LNCaP clone FGC (cell line): ENCODE measurements at places on chromosomes 5 and 9.

DNA sequence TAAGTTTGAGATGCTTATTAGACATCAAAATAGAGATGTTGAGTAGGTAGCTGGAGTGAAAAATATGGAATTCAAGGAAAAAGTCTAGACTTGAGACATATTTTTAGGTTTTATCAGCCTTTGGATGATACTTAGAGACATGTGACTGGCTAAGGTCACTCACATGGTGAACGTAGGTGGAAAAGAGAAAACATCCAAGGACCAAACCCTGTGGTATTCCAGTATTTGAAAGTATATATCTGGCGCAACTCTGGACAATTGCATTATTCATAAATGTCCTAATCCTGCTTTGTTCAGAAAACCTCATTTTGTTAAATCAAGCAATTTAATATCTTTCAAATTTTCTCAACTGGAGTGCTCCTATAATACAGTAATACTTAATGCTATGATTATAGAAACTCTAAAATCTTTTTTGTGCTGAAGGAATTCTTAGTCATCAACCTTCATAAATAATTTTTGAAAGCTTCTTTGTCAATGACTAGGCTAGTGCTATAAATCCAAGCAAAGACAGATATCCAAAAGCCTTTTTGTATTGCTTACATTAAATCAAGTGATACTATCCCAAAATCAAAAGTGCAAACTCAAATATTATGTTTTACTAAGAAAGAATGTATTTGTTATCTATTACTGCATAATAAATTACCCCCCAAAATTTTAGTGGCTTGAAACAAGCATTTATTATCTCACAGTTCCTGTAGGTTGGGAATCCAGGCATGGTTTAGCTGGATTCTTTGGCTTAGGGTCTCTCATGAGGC is 452.0 kb downstream of the ENC1 start:
- no peak for DNase-seq

DNA sequence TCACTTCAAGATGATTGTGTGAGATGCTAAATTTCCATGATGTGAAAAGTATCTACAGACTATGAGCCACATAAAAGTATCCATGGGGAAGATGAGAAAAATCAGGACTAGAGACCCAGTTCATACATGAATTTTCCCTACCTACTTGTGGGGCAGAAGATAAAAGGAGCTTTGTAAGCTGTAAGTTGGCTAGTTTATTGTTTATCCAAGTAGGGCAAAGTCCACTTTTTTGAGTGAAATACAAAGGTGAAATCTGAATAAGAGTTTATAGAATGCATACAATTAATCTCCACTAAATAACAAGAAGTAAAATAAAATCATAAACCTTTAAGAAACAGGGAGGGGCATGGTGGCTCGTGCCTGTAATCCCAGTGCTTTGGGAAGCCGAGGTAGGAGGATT is 160.4 kb downstream of the ELAVL2 start:
- DNase-seq: no peak

GRCh38 chr5:75468593-75468992 is 42.8 kb downstream of the CERT1 start:
- no peak for DNase-seq

- DNase-seq: no peak
Measured at GRCh38 chr9:116656501-116656971, 30.6 kb upstream of the TRIM32 start.

DNA sequence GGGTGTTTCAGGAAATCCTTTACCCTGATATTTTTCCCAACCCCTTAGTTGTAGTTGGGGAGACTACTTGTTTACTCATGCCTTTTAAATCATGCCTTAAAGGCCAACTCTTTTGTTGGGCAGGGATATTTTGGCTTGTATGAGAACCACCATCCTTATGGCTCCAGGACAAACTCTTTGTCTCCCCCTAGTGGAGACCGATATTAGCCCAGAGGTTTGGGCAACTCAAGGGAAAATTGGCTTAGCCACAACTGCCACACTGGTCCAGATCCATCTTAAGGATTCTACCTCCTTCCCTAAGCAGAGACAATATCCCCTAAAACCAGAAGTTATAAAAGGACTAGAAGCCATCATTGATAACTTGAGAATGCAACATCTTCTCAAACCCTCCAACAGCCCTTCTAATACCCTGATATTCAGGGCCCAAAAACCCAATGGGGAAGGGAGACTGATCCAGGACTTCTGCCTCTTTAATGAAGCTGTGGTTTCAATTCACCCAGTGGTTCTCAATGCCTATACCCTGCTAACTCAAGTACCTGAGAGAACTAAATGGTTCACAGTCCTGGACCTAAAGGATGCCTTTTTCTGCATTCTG is 100.9 kb upstream of the HCN1 start:
- no peak for DNase-seq

DNA sequence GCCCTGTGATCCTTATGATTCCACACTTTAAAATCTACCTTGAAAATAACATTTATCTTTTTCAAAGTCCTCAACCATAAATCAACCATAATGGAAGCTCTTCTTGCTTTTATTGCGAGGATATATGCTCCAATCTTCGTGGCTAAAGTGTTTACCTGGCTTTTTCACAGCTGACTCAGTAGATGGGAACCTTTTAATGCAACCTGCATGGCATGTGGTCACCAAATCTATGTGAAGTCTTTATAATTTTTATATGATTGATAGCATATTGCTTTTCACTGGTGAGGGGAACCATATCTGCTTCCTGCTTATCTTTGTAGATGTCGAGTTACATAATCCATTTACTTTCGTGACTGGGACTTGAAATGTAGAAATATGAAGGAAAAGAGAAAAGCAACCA is 47.1 kb upstream of the TLX3 start:
- no peak for DNase-seq

DNA sequence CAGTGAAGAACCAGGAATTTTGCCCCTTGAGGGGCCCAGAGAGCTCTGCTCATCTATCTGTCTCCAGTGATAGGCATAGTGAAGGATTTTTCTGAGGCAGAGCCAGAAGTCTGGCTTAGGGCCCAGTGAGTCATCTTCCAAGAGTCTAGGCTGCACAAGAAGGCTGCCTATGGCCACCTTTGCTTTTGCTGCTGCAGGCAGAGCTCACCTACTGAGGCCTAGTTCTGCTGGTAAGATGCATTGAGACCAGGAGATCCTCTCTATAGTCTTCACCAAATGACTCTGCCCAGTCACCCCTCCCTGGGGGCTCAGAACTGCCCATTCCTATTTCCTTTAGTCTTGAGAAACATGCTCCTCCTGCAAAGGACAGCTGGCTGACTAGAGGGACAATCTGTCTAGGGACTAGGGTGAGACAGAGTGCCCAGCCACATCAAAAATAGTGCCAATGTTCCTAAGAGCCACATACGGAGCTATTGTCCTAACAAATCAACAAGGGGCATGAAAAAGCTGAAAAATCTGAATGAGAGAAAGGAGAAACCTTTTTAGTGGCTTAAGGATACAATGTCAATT is 40.3 kb upstream of the CDKN2AIPNL start:
- DNase-seq: no peak

GRCh38 chr9:114395334-114395617 is 7.5 kb upstream of the AKNA start:
- DNase-seq: no peak

DNA sequence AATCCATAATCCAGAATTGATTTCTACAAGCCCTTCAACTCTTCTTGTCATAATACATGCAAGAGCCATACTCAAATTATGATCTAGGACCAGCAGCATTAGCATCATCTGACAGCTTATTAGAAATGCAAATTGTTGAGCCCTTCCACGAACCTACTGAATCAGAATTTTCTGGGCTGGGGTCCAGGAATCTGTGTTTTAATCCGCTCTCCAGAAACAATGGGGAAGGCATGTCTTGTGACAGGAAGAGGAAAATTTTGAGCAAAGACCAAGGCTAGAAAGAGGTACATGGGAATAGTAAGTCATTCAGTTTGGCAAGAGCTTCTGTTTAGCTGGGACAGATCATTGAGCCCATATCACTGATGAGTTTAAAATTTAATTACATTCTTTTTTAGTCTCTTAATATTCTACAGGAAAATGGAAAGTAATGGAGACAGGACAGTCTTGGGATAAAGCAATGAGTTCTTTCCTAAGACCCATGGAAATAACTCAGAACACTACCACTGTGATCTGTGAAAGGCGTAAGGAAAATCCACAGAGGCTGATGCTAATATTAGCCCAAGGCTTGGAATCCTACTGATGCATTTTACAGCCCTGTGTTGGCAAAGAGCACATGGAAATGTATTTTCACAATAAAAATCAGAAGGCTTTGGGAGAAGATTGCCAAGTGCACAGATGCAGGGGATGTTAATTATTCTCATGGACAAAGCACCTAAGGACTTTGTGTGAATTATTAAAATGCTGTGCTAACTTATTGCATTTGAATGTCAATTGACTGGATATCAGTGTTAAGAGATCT is 73.7 kb upstream of the STK32A start:
- no peak for DNase-seq

- no peak for DNase-seq
Measured at GRCh38 chr5:35554016-35554415, 63.6 kb upstream of the SPEF2 start.

DNA sequence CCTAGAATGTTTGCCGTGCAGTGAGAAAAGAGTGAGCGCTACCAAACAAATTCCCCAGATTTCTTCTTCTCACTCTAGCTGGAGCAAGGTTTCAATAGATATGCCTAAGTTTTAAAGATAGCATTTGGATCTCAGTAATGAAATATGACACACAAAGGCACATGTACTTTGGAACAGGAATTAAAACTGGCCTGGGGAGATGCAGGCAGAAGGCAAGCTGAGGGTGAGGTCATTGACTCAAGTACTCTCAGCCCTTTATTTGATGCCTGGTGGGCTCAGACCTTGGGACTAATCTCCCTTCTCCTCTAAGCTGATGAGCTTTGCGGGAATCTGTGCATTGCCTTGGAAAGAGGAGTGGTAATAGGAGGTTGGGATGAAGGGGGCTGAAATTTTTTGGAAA is 323.3 kb upstream of the SLC30A5 start:
- DNase-seq: no peak

GRCh38 chr5:35657877-35658276 is 40.2 kb downstream of the SPEF2 start:
- no peak for DNase-seq

GRCh38 chr9:132341177-132341840 is 13.5 kb downstream of the SETX start:
- no peak for DNase-seq

DNA sequence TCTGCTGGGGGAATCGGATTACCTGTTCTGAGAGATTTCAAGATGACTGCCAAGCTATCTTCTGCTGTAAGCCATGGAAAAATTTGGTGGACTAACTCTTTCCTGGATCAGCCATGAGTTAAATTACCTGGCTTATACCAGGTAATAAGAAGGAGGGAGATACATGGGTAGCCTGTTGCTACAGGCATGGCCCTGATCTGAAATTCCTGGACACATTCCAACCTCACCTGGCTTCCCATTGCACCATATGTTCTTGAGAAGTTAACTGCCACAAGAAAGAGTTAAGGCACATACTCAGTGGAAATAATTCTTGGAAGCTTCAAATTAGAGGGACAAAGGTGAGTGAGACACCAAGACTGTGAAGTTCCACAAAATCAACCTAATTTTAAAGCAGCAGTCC is 371.3 kb downstream of the ACTL7B start:
- DNase-seq: no peak

DNA sequence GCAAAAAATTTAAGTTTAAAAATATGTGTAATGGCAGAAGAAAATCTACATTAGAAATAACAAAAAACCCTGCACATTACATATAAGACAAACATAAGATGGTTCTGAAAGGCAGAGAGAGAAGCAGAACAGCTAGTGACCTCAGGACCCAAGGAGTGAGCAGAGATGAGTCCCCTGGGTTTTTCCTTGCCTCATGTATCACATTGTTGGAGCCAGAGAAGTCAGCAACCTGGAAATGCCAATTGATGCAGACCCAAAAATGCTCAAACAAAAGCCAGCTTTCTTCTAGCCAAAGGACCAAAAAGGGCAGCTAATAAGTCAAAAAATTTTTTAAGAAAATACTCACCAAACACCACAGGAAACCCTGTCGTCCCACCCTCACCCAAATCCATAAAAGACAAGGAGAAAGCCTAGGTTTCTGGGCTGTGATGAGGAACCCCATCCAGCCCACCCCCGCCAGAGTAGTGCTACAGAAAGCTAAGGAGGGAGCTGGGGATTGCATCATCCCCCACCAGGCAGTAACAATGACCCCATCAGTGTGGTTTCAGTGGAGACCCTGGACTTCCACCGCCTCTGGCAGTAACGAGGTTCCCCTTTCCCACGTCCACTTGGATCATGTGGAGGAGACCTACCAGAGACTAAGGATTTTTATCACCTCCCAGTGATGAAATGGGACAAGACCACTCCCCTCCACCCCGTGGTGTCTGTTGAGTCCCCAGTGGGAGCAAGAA is 17.6 kb downstream of the DENND1A start:
- DNase-seq: no peak

DNA sequence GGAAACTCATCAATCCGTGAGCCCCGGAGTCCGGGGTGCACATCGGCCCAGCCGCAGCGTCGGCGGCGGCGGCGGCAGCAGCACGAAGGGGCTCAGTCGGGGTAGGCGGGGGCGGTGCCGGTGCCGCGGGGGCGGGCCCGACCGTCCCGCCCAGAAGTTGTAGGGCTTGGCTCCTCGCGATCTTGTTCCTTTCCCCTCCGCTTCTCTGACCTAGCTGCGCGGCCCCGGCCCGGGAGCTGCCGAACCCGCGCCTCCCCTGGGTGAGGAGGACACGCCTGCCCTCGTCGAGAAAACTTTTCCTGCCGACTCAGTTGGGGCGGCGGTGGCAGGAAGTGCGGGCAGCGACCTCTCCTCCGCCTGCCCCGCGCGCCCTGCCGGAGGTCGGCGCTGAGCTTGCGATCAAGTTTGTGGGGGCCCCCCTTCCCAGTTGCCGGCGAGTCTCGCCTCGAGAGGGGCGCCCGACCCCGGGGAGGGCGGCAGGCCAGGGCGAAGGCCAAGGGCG is at the start of gene MAN2A1:
TSS of gene MAN2A1 (plus strand) at position 188 of the 502 bp plus-strand sequence. CDS start 491 bp downstream, outside the sequence.
- no peak for DNase-seq

DNA sequence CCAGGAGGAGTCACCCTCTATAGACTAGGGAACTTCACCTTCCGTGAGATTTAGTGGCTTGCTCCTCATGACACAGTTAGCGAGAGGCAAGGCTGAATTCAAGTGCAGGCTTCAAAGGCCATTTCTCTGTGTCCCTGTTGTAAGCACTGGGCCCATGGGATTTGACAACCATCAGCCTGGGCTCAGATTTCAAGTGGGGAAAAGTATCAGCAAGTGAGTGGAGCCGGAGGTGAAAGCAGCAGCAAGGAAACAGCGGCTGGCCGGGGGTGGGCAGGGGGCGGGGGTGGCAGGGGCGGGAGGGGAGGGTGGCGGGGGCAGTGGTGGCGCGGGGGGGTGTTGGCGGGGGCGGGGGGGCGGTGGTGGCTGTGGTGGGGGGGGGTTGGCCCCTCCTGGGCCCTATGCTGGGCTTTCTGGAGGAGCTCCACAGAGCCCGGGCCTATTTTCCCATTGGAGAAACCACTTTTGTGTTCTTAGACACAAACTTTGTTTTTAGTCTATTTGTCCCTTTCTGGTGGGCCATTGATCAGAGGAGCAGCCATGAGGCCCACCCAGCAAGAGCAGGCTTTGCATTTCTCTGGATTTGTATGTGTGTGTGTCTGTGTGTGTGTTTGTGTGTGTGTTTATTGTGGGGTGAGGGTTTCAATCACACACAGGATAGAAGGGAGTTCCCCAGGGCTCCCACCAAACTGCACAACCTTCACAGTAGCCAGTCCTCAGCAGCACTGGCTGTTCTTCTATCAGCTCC is 165.4 kb upstream of the RAI14 start:
- no peak for DNase-seq

GRCh38 chr9:5800969-5801738 is 31.8 kb downstream of the ERMP1 start:
- no peak for DNase-seq

GRCh38 chr5:35954175-35954574 is 15.8 kb upstream of the CAPSL start:
- no peak for DNase-seq
